Activated CD4-positive, alpha-beta T cell treated with anti-CD3 and anti-CD28 coated beads, Interleukin-2, amount 10 ng/mL, durations not matched to agents 24 days and 14 days (primary cell): ENCODE measurements at places on chromosomes 11 and 22.

DNA sequence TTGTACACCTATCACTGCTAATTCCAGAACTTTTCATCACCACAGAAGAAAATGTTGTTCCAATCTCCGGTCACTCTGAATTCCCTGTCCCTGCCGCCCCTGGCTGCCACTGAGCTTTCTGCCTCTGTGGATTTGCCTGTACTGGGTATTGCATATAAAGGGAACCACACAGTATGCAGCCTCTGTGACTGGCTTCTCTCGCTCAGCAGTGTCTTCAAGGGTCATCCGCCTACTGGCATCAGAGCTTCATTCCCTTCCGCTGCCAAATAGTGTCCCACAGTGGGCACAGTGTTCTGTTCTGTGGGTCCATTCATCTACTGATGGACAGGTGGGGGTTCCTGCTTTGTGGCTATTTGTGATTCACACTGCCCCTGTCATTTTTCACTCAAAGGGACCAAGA is 5.3 kb downstream of the DHCR7 start:
- no peak for DNase-seq

DNA sequence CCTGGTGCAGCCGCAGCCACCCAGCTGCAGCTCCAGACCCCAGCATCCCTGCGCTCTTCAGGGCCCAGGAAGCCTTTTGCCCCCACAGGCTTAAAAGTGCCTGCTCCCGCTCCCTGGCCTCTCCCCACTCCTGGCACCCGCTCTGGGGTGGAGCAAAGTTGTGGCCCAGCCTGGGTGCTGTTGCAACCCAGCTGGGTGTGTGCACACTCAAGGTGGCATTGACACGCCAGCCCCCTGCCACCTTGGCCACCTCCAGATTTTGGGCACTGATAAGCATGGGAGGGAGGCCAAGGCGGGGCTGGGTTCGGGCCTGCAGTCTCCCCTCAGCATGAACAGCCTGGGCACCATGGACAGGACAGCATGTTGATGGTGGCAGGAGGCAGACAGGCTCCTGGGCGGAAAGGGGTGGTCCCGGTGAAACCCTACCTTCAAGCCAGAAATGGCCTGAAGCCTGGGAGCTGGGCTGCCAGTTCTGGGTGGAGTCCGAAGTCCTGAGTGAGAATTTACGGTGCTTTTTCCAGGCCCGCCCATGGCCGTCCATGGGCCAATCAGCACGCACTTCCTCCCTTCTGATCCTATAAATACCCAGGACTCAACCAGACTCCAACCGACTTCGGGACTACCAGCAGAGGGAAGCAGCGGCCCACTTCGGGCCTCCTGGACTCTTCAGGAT is 23.6 kb upstream of the RNASEH2C start:
- no peak for DNase-seq

DNA sequence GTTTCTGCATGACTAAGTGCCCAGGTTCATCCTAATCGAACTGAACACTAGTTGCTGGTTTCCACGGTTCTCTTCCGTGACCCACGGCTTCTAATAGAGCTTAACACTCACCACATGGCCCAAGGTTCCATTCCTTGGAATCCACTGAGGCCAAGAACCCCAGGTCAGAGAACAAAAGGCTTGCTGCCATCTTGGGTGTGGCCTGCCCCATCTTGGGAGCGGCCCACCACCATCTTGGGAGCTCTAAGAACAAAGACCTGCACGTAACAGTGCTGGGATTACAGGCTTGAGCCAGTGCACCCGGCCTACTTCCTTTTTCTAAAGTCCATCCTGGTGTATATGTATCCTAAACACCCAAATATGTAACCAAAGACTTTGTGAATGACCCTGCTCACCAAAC is 68.8 kb downstream of the SLC35F2 start:
- no peak for DNase-seq

DNA sequence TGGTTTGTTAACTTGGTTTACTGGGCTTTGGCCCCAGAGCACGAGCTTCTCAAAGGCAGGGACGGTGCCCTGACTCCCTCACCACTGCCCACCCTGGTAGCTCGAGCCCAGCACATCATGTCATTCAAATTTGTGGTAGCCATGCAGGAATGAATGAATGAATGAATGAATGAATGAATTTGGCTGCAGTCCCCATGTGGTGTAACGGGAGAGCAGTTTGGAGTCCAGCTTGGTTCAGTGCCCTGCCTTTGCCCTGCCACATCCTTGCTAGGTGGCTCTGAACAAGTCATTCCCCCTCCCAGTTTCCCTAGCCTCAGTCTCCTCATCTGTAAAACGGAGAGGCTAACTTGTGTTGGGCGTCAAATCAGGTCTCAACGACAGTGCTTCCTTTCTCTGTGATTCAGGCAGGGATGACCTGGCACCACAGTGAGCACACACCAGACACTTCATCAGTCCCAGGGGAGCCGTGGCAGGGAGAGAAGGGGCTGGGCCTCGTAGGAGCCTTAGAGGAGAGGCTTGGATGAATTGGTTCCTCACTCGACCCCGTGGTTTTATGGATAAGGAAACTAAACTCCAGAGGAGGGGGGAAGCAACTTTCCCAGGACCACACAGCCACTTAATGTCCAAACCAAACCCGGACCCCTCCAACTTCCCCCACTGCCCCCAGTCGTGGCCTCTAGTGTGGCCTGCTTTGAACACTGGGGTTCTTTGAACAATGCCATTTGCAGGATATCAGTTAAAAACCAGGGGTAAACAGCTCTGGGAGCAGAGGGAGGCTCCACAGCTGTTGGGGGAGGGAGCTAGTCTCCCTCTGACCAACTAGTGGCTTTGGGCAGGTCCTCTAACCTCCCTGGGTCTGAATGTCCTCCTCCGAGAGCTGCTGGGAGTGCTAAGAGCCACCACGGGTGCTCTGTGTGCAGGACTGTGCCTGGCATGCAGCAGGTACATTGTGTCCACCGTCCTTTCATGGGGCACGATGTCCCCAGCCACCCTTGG is 86.2 kb downstream of the CACNA1I start:
- DNase-seq, result no peak

GRCh38 chr22:37430941-37431340 is 3.7 kb upstream of the ELFN2 start:
- DNase-seq, result no peak

- DNase-seq, result no peak
These were observed 49.0 kb downstream of the CD44 start for GRCh38 chr11:35187996-35188395.

DNA sequence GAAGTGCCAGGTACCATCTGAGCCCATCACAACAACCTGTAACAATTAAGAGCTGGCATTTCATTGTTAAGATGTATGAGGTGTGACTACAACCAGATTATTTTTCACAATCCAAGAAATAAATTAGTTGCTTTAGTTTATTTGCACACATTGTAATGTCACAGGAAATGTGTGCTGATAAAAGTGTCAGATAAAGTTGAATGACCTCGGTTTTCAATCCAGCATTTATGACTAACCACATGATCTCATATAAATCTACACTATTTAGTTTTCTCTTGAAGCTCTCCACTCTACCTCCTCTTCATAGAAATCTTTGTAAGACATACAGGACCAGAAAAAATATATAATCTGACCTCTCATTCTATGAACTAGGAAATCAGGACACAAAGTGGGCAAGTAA is 166.2 kb downstream of the PGR start:
- DNase-seq, result no peak

- no peak for DNase-seq
These were observed 1169.3 kb downstream of the LRRC4C start for GRCh38 chr11:40290171-40290631.

DNA sequence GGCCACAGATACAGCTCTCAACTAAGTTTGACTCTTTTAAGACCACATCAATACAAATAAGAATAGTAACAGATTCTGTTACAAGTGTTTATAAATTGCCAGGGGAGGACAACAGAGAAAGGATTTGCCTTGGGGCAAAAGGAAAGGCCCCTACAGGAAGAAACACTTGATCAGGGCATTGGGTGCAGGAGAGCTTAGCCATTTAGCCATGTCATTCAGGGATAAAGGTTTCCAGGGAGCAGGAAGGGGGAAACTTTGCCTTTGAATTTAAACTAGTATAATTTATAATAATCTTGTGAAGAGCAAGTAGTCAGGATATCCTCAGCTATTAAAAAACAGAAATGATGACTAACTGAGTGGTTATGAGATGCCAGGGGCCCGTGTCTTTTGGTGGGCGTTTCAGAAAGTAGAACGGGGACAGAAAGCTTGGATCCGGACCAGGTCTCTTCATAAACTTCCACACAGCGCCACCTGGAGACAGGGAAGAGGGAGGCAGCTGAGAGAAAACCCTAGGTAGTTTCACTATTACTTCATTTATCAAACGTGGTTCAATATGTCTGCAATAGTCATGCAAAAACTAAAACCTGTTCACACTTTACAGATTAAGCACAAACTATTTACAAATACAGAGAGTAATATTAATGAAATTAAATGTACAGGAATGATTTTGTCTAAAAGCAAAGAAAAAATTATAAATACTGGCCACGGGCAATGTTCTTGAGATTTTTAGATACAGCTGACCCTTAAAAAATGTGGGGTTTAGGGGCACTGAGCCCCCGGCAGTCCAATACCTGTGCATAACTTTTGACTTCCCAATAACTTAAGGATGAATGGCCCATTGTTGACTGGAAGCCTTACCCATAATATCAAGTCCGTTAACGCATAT is 11.0 kb upstream of the SLC5A4 start:
- DNase-seq, result peak; percentile 90

GRCh38 chr11:32440312-32440908 is 5.1 kb upstream of the WT1 start:
- no peak for DNase-seq

DNA sequence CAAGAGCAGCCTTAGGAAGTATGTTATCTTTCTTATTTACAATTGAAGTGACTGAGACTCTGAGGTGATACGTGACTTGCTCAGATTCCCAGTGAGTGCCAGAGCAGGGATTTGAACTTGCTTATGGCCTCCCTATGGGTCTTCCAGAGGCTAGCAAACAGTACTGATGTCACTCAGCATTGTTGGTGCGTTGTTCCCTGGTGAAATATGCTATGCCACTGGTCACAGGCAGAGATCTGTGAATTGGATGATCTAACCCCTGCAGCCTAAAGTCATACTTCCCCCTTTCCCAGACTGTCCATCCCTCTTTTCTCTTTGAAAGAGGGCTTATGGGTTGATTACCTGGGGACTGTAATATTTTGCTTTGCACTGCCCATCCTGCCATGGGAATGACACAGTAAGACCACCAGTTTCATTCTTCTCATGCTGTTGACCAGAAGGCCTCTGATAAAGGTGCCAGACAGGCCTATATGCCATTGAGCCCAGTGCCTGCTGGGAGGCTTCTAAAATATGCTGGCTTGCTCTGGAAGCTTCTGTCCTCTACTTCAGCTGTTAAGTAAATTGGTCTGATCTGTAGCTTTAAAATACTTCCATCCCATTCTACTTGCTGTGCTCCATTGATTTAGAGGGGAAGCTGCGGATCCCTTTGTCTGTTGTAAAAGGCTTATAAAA is 152.2 kb upstream of the E2F8 start:
- no peak for DNase-seq

- peak; percentile 99 for DNase-seq
These were observed 980 bp upstream of the MUS81 start for GRCh38 chr11:65859095-65859811.

GRCh38 chr11:10490398-10491241 is 35.6 kb downstream of the AMPD3 start:
- DNase-seq, result no peak

DNA sequence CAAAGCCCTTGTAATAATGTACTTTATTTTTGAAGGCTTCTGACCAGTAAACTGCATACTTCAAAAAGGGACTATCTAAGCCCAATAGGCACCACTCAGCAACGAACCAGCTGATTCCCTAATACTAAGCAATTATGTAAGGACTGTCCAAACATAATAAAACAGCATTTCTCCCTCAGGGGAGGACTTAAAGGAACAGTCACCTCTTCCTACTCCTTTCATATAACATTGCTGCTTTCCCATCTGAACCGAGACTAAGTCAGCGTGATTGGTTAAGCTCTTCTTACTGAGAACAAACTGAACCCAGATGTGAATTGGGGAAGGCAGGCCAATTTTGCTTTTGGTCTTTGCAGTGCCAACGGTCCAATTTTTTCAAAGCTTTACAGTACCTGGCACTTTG is 420.0 kb downstream of the METTL15 start:
- DNase-seq, result no peak

DNA sequence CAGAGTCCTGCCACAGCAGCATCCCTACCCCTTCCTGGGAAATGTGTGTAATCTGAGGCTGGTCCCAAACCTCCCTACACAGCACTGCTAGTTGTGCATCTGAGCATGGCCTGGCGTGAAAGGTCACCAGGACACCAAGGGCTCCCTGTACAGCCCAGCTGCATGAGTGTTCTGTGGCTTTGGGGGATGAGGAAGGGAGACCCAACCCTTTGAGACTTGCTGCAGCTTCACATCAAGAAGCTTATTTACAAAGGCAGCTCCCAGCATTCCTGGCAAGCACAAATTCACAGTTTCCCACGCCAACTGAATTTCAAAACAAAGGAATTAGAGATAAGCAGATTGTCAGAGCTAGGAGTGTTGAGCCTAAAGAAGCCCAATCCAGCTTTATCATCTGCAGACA is 32.2 kb downstream of the CSNK2A3 start:
- DNase-seq, result no peak

DNA sequence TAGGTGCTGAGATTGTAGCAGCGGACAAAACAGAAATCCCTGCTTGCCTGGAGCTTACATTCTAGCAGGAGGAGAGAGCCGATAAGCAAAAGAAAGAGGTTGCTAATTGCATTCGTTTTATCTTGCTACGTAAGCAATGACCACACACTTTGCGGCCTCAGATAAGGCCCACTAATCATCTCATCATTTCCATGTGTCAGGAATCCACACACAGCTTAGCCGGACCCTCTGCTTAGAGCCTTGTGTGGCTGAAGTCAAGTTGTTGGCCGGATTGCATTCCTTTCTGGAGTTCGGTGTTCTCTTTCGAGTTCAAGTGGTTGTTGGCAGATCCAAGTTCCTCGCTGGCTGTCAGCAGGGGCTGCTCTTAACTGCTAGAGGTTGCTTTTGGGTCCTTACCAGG is 101.6 kb downstream of the CHST1 start:
- no peak for DNase-seq

- DNase-seq, result no peak
These were observed 3.8 kb downstream of the MPEG1 start for GRCh38 chr11:59208956-59209355.

- no peak for DNase-seq
These were observed 97.6 kb downstream of the PDE2A start for GRCh38 chr11:72576661-72577060.

DNA sequence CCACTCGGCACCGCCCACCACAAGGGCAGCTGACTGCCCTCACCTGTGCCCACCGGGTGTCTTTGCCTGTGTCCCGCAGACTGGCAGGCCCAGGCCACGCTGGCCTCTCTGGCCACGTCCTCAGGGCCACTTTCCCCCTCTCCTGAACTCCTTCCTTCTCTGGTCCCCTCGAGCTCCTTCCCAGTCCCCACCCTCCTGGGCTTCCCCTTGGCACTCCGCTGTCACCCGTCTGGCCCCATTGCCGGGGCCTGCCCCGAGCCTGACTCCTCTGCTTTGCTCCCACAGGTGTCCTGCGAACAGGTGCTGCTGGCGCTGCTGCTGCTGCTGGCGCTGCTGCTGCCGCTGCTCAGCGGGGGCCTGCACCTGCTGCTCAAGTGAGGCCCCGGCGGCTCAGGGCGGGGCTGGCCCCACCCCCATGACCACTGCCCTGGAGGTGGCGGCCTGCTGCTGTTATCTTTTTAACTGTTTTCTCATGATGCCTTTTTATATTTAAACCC is 14.2 kb downstream of the MCAT start:
- DNase-seq, result no peak

- DNase-seq, result peak; percentile 72
These were observed 1.8 kb downstream of the MTA2 start for GRCh38 chr11:62599901-62600300.

GRCh38 chr11:112811783-112812182 is 149.4 kb upstream of the NCAM1 start:
- DNase-seq, result no peak
